Sigmoid colon (tissue), 7 donors: ENCODE measurements at places on chromosomes 12 and 14. TPM values are rescaled to one million over a fixed set of nuclear protein-coding genes. Genes with fewer than 3 reads are reported as not detected.

The KLHL33 gene
- 0.41 TPM for total RNA-seq

- no peaks in the 10 kb centered on the region for H3K4me1 ChIP-seq
- H3K27me3 ChIP-seq: no peaks in the 10 kb centered on the region
- no peaks in the 10 kb centered on the region for H3K36me3 ChIP-seq
- no peak for DNase-seq
Observed at GRCh38 chr14:34649344-34649743, 19.4 kb upstream of the SNX6 start.

- peaks cover 100% of the 10 kb centered on the region for H3K27me3 ChIP-seq
- H3K4me1 ChIP-seq: peaks cover 36% of the 10 kb centered on the region
- no peak for DNase-seq
- H3K4me3 ChIP-seq: no peak overlapping the region
- no peaks in the 10 kb centered on the region for H3K36me3 ChIP-seq
Observed at GRCh38 chr12:54019924-54020590, 8.2 kb upstream of the HOXC6 start.

- no peak overlapping the region for H3K4me3 ChIP-seq
- no peak overlapping the region for H3K27ac ChIP-seq
- no peak for DNase-seq
- no peaks in the 10 kb centered on the region for H3K4me1 ChIP-seq
Observed at GRCh38 chr14:31297701-31298344, 90.2 kb upstream of the HECTD1 start.

DNA sequence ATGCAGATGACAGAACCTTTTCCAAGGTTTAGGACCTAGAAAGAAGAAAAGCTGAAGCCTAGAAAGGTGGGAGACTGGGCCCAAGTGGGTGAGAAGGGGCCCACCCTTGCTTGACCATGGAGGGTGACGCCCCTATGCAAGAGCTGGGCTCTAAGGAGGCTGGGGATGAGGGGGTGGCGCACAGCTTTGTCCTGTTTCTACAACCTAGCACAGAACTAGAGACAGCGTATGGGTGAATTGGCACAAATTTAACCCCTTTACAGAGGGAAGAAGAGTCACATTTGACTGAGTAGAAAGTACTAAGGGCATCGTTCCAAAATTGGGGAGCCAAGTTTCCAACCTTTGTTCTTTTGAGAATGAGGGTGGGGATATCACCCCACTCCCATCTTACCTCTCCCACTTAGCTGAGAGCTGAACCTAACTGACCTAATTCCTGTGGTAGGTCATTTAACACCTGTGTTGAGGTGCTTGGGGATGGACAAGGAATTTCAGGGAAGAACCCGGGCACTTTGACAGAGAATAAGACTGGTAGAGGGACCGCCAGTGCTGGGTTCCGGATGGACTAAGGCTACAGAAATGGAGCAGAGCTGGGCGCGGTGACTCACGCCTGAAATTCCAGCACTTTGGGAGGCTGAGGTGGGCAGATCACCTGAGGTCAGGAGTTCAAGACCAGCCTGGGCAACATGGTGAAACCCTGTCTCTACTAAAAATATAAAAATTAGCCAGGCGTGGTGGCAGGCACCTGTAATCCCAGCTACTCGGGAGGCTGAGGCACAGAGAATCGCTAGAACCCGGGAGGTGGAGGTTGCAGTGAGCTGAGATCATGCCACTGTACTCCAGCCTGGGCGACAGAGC, 5.2 kb downstream of the NFKBIA start:
- peak overlapping the region; percentile 100 for H3K27ac ChIP-seq
- H3K4me1 ChIP-seq: peaks cover 52% of the 10 kb centered on the region
- H3K27me3 ChIP-seq: no peaks in the 10 kb centered on the region
- H3K4me3 ChIP-seq: no peak overlapping the region
- no peak for DNase-seq
- H3K36me3 ChIP-seq: peaks cover 37% of the 10 kb centered on the region

DNA sequence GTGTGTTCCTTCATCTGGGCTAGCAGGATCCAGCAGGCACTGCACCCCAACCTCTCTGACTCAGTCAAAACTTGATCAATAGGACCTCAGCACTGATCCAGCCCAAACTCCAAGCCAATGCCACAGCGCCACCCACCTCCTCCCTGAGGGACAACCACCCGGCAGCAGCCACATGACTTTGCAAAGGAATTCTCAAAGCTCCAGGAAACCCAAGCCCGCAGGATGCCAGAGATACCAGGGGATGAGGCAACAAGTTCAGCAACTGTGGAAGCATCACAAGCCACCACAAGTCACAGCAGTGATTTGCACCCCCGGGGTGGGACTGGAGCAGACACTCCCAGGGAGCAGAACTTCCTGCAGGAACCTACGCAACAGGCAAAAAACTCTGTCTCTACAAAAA, 37.3 kb downstream of the ACTN1 start:
- no peaks in the 10 kb centered on the region for H3K27me3 ChIP-seq
- DNase-seq: peak; percentile 83
- peak overlapping the region; percentile 99 for H3K27ac ChIP-seq
- H3K4me3 ChIP-seq: no peak overlapping the region

- DNase-seq: peak; percentile 63
- H3K27me3 ChIP-seq: peaks cover 27% of the 10 kb centered on the region
- H3K4me1 ChIP-seq: peaks cover 11% of the 10 kb centered on the region
- H3K36me3 ChIP-seq: no peaks in the 10 kb centered on the region
Observed at GRCh38 chr14:104085032-104085888, at the start of gene ASPG. ASPG (plus strand) TSS chr14:104085700; CDS start chr14:104085771, 71 bp downstream.

- no peak overlapping the region for H3K4me3 ChIP-seq
- no peaks in the 10 kb centered on the region for H3K27me3 ChIP-seq
- DNase-seq: no peak
- no peaks in the 10 kb centered on the region for H3K36me3 ChIP-seq
- H3K27ac ChIP-seq: no peak overlapping the region
- no peaks in the 10 kb centered on the region for H3K4me1 ChIP-seq
Observed at GRCh38 chr14:100271247-100271939, 32.4 kb downstream of the YY1 start.

DNA sequence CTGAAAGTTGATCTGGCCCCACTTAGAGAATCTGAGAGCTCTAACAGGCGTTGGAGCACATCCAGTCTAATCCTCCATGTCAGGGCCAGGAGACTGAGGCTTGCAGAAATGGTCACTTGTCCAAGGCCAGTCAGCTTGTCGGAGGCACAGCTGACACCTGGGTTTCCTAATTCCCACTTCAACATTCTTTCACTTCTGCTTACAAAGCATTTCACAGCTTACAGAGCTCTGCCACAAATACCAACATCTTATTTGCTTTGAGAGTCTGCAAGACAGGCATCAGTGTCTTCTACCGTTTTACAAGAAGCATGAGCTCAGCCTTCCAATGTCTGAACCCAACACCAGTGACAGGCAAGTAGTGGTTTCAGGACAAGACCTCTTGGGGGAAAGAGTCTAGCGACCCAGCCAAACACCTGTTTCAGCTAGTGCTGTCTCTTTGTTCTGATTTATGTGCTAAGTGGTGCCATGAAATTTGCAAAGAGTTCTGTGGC, 31.8 kb downstream of the ISCA2 start:
- H3K36me3 ChIP-seq: no peaks in the 10 kb centered on the region
- H3K27me3 ChIP-seq: no peaks in the 10 kb centered on the region
- no peak overlapping the region for H3K4me3 ChIP-seq
- H3K4me1 ChIP-seq: no peaks in the 10 kb centered on the region
- no peak for DNase-seq
- no peak overlapping the region for H3K27ac ChIP-seq

GRCh38 chr12:114673169-114673833, 10.7 kb downstream of the TBX3 start:
- peak overlapping the region; percentile 33 for H3K27ac ChIP-seq
- peaks cover 2% of the 10 kb centered on the region for H3K27me3 ChIP-seq
- DNase-seq: peak; percentile 70
- H3K4me3 ChIP-seq: no peak overlapping the region

GRCh38 chr12:45216230-45216982, 511 bp downstream of the ANO6 start:
- no peaks in the 10 kb centered on the region for H3K36me3 ChIP-seq
- peak overlapping the region; percentile 91 for H3K4me3 ChIP-seq
- peaks cover 50% of the 10 kb centered on the region for H3K4me1 ChIP-seq
- DNase-seq: peak; percentile 76

DNA sequence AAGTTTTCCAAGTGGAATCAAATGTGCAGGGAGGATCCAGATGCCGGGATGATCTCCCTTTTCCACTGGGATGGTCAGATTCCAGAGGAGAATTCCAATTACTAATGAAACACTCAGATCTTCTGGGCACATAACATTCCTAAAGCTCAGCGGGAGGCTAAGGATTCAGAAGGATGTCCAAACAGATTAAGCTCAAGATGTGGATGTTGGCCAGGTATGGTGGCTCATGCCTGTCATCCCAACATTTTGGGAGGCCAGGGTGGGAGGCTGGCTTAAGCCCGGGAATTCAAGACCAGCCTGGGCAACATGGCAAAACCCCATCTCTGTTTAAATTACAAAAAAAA, 62.0 kb upstream of the PNMA1 start:
- peak; percentile 59 for DNase-seq
- peak overlapping the region; percentile 67 for H3K27ac ChIP-seq
- no peak overlapping the region for H3K4me3 ChIP-seq
- H3K4me1 ChIP-seq: peaks cover 2% of the 10 kb centered on the region
- no peaks in the 10 kb centered on the region for H3K27me3 ChIP-seq

DNA sequence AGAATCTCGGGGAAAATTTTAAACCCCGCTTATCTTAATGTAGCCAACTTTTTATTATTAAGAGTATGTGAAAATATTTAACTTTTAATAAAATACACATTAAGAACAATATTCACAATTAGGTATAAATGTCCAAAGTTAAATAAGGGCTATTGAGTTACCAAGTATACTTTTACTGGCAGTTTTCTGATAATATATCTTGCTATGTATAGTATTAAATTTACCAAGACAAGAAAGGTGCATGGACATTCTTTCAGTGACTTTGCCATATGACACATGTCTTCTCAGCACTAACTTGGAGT, 115.4 kb downstream of the MON2 start:
- no peak overlapping the region for H3K27ac ChIP-seq
- no peaks in the 10 kb centered on the region for H3K27me3 ChIP-seq

DNA sequence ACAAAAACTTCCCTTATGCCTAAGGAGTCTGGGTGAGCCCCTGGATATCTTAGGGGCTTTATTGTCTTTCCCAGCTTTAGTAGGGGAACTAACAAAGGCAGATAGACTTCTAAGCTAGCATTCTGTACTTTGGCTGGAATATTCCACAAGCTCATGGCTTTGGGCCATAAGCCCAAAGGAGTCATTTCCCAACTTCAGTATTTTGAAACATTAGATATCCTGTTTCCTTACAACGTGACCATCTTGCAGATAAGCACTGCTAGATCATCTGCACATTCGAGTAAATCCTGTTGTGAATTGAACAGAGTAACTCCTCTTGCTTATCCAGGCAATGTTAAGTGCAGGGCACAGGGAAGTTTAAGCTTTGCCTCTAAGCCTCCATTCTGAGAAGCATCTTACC, 70.6 kb upstream of the ACTN1 start:
- peaks cover 4% of the 10 kb centered on the region for H3K36me3 ChIP-seq
- H3K4me1 ChIP-seq: no peaks in the 10 kb centered on the region
- peak overlapping the region; percentile 72 for H3K27ac ChIP-seq

GRCh38 chr12:104384141-104384880, 72.4 kb upstream of the CHST11 start:
- H3K27ac ChIP-seq: no peak overlapping the region
- no peaks in the 10 kb centered on the region for H3K36me3 ChIP-seq
- no peaks in the 10 kb centered on the region for H3K4me1 ChIP-seq
- H3K27me3 ChIP-seq: no peaks in the 10 kb centered on the region
- no peak for DNase-seq
